ENCODE measurements at places on chromosomes 7 and 10.

- no peak for DNase-seq
Observed at GRCh38 chr7:73703225-73703624, 16.2 kb downstream of the STX1A start.

DNA sequence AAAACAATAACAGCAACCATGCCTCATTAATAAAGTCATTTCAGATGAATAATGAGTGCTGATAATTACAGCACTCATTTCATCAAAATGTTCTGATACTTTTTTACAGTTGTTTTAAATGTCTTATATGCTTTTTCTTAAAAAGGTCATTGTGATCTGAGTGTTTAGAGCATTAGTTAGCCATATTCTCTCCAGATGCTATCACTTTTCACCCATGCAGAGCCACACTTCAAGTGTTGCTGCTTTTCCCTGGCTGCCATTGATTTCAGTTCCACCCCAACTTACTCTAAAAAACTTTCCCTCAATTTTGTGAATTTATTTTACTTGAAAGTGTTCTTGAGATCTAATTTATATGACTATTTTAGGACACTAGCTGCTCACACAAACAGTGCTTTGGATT lies 41.8 kb downstream of the NUP205 start:
- DNase-seq = no peak

- no peak for DNase-seq
Observed at GRCh38 chr7:46900312-46901263, 681.3 kb downstream of the TNS3 start.

- no peak for DNase-seq
Observed at GRCh38 chr7:105877736-105878135, 1.3 kb upstream of the ATXN7L1 start.

GRCh38 chr10:95422233-95422632 lies 131.4 kb upstream of the PDLIM1 start:
- DNase-seq = no peak

- DNase-seq = no peak
Observed at GRCh38 chr10:125057158-125058001, 103.0 kb downstream of the CTBP2 start.

DNA sequence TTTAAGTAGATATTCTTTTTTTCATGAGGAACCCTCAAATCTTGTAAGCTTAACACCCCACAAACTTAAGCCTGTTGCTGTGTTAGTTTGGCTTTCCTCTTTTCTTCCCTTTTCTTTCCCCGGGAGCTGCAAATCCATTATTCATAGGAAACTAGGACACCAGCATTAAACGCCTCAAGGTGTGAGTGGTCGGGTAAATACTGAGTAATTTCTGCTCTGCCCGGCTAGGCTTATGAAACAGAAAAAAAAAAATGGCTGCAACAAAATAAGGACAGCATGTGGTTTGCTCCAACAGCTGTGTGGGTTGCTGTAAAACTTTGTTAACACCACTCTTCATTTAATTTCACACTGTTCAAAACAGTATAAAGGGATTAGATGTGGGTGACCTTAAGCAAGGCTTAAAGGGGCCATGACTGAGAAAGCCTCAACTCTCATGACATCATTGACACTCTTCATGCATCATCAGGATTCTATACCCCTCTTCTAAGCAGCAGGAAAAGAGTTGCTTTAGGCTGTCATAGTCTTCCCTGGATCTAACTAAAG lies 104.1 kb downstream of the AOAH start:
- DNase-seq = no peak

- no peak for DNase-seq
Observed at GRCh38 chr10:60182691-60183090, 207.0 kb downstream of the ANK3 start.

GRCh38 chr10:130557181-130557845 lies 421.1 kb downstream of the GLRX3 start:
- no peak for DNase-seq

DNA sequence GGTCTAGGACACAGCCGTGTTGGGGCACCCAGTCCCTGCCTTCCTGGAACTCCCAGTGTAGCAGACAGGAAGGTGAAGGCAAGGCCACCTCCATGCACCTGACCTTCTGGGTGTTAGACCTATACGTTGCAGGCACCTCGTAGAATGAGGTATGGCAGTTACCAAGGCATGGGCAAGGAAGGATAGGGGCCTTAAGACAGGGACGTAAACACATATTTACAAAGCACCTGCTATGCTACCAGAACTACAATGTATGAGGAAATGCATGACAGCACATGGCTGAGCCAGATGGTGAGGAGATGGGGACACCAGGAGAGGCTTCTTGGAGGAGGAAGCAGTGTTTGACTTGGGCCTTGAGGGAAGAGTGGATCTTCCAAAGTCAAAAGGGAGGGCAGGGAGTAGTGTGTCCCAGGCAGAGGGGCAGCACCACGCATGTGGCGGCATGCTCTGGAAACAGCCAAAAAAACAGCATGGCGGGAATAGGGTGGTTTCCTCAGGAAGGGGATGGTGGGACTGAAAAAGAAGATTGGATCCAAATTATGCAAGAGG lies 231.2 kb downstream of the FANK1 start:
- DNase-seq = no peak

- DNase-seq = no peak
Observed at GRCh38 chr7:601595-602340, 82.1 kb upstream of the PDGFA start.

- DNase-seq = no peak
Observed at GRCh38 chr7:153109566-153109965, 350.0 kb downstream of the ACTR3B start.

- DNase-seq = no peak
Observed at GRCh38 chr7:37031571-37032257, 307.4 kb upstream of the AOAH start.

- DNase-seq = no peak
Observed at GRCh38 chr7:100893318-100893895, 2.3 kb downstream of the ACHE start.

- no peak for DNase-seq
Observed at GRCh38 chr10:130587718-130588117, 451.5 kb downstream of the GLRX3 start.

DNA sequence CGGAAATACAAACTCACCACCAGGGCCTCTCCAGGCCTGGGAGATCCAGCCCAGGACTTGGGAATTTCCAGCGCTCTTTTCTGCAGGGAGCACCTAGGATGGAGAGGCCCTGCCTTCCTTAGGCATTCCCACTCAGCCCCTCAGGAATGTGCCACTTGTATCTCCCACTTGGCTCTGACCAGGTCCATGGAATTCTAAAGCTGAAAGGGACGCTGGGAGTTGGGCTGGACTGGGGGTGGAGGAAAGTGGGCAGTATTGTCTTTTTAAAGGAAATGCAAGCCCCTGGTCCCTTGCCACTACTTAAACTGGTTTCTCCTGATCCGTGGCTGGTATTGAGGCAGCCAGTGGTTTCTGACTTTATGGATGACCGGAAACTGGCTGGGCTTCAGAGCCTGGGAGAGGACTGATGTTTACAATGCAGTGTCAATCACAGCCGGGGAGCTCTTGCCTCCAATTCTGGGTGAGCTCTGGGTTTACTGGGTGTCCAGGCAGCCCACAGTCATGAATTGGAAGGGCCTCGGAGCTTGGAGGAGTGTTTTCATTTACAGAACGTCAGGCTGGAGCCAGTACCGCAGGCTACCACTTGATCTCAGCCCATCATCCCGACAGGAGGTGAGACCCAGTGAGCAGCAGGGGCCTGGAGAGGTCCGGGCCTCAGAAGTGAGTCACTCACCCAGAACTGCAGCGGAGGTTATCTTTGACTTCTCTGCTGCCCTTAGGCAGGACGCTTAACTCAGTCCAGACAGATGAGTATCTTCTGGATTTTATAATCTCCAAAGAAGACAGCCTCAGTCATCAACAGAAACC lies 27.3 kb downstream of the AGAP3 start:
- no peak for DNase-seq

DNA sequence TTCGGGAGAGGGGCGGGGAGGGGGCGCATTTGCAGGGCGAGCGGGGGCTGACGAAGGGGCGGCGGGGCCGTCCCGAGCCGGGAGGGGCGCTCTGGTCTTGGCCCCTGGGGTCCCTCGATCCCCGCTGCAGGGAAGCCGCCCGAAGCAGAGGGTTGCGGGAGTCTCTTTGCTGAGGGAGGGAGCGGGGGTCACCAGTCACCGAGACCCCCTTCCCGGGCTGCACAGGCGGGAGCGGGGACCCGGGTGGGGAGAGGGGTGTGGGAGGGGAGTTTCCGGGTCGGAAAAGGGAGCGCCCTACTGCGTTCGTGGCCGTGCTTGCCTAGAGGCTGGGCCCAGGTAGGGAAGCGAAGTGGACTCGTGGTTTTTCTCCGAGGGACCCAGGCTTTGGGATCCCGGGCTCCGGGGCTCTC lies 422 bp downstream of the AP1S1 start:
- no peak for DNase-seq

DNA sequence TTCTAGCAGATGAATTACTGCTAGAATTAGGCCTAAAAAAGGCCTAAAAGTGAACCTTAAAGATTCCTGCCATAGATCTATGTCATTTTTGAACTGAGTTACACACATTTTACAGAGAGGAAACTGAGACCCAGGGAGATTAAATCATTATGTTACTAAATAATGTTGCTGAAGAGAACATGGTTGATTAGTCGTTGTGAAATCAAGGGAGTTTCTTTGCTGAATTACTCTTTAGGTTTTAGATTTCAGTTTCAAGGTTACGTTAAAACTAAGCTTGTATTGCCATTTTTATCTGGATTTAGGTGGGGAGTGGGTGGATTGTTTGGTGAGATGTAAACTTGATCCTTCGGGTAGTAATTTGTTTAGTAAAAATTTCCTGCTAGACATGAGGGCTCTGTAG lies 21.3 kb downstream of the CDK14 start:
- no peak for DNase-seq

- DNase-seq = no peak
Observed at GRCh38 chr7:139613971-139614411, 90.5 kb downstream of the CLEC2L start.

DNA sequence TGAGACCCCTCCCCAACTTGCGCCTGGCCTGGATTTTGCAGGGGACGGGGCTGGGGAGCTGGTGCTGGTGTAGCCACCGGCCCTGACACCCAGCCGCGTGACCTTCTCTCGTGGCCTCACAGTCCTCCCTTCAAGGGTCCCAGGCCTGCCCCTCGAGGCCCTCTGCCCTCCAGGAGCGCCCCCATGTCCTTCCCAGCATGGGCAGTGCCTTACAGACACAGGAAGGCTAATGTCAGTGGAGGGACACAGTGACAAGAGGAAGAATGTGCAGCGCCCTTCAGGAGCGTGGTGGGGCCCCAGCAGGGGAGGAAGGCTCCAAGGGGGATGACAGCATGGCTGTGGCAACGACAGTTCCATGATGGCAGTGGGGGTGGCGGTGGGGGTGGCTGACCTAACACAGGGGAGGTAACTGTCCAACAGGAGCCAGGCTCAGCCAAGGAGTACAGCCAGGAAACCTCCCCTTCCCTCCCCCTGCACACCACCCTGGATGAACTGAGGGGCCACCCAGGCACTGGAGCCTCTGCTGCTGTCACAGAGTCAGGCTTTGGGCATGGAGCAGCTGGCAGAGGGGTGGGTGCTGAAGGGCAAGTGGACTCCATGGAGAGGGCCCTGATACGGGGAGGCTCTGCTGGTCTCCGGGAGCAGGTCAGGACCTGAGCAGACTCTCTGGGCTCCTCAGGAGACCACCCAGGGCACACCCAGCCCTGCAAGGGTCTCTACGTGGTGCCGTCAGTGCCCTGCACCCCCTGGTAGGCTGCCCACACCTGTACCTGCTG lies 76.0 kb upstream of the RET start:
- no peak for DNase-seq

DNA sequence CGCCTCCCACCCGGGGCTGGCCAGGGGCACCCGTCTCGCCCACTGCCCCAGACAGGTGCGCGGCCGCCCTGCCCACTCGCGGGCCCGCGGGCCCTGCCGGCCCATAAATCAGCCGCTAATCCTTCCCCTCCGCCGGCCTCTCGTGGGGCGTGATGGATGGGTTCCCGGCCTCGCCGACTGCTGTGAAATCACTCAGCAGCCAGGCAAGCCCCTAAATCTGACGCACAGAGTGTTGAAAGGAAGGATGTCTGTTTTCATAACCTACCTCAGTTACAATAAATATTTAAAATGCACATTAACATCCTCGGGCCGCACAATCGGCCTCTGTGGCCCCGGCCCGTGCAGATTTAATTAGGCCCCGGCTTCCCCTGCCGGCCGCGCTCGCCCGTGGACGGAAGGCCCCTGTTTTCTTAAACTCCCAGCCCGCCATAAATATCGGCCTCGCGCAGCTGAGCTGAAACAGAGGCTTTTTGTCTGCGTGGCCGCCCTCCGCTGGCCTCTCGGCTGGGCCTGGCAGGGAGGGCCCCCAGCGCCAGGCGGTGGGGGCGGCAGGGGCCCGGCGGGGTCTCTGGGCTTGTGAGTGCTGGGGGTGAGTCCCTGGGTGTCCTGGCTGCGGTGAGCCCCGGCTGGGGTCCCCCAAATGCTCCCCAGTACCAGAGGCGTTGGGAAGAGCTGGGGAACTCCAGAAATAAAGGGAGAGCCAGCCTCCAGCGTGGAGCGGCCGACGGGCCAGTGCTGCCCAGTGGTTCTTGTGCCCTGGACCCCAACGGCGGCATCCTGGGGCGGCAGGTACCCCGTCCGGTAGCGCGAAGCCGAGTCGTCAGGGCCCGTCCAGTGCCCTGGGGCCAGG lies 90.7 kb downstream of the UNCX start:
- DNase-seq = no peak

- no peak for DNase-seq
Observed at GRCh38 chr7:129401967-129402860, 32.0 kb upstream of the STRIP2 start.

DNA sequence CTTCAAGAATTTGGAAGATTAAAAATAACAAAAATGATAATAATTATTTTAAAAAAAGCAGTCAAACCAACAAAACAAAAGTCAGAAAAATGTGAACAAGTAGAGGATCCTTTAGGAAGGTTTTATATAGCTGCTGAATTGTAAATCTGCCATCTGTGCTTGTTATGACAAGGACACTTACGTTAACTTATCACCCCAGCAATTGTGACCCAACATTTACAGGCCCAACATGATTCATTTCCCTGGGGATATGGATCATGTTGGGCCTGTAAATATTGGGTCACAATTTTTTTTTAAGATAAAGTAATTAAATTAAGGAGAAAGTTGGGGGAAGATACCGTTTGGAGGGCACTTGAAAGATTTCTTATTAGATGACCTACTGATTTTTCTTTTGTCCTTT lies 261.4 kb upstream of the HABP2 start:
- no peak for DNase-seq

GRCh38 chr10:98055841-98056516 lies 25.6 kb upstream of the CRTAC1 start:
- DNase-seq = no peak
